ENCODE measurements at places on chromosomes 1 and 21.

DNA sequence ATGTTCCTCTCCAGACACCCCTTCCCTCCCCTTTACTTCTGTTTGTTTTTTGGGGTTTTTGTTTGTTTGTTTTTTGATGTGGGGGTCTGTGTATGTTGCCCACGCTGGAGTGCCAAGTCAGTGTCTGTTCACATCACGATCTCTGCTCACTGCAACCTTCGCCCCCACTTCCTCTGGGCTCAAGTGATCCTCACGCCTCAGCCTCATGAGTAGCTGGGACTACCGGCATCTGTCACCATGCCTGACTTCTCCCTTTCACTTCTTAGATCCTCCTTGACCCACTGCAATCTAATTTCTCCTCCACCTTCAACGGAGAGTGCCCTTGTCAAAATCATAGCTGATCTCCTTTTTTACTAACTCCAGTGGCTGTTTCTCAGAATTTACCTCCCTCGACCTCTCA lies 100.7 kb upstream of the KIF26B start:
- DNase-seq, result no peak

DNA sequence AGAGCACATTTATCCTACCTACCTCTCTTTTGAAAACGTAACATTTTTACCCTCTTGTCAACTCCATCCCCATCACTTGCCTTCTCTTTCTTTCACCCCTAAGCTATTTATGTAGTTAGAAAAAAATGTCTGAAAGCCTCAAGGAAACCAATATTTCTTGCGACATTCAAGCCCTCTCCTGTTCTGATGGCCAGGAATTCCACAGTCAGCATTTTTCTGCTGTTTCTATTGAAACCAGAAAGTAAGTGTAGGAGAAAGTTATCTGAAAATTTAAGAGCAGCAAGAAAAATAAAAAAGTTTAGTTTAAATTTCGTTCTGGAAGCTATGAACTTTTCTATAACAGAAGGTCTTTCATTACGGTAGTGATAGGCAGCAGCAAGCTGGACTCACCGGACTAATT lies 247.6 kb upstream of the PBX1 start:
- DNase-seq, result no peak

DNA sequence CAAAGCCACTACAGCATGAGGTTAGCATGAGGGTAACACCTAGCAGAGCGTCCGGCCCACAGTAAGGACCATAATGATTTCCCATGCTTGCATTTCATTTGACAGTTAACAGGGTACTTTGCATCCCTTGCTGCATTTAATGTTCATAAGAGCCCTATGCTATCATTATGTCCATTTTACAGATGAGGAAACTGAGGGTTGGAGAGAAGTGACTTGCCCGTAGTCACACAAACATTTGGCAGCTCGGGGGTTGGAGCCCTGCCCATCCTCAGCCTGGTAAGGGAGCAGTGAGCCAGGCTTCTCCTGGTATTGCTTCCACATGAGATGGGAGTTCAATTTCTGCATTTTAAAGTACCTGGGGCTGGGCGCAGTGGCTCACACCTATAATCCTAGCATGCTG lies 16.5 kb upstream of the EPHB2 start:
- no peak for DNase-seq

DNA sequence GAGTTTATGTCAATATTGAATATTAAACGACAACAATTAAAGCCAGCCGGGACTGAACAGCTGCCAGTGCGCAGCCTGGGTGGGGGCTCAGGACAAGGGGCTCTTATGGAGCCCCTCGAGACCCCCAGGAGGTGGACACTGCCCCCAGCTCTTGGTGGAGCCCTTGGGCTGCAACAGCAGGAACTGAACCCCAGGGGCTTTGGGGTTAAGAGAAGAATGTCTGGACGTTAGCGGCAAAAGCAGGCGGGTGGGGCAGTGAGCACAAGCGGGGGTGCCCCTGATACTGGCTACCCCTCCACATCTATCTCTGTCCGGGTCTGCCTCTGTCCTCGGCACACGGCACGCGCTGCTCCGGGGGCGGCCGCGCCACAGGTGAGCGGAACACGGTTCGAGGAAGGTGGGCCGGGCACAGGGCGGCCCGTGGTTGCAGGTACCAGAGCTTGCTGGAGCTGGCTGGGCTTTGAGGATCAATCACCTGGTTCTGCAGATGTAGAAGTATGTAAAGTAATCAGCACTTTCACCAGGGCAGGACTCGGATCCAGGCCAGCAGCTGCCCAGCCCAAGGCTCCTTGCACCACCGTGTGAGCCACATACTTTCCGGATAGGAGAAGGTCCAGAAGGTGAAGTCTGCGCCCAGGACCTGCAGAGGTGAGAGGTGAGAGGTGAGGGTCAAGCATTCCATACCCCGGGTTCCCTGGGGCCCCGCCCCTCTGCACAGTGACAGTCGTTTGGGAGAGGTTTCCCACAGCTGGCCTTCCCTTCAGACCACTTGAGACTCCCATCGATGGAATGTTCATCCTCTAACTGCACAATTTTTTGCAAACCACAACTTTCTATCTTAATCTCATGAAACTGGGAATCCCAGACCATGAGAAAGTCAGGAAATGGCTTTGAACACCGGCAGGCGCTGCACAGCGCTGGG lies 12.4 kb upstream of the POFUT2 start:
- no peak for DNase-seq

DNA sequence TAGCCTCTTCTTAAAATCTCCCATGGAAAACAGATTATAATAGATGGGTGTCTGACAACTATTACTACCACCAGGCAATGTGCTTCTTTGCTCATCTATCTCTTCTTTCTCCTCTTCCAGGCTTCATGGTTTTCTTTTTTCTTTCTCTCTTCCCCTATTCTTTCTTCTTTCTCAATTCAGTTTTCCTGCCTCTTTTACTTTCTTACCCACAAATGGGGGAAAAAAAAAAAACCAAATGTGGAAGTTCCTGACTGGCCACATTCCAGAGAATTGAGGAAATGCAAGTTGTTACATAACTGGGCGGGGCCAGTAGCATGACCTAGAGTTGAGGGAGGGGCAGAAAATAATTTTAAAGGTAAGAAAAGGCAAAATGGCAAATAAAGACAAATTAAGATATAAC lies 10.9 kb upstream of the SMG7 start:
- DNase-seq, result no peak

GRCh38 chr1:36525166-36525565 lies 42.5 kb upstream of the CSF3R start:
- DNase-seq, result no peak

DNA sequence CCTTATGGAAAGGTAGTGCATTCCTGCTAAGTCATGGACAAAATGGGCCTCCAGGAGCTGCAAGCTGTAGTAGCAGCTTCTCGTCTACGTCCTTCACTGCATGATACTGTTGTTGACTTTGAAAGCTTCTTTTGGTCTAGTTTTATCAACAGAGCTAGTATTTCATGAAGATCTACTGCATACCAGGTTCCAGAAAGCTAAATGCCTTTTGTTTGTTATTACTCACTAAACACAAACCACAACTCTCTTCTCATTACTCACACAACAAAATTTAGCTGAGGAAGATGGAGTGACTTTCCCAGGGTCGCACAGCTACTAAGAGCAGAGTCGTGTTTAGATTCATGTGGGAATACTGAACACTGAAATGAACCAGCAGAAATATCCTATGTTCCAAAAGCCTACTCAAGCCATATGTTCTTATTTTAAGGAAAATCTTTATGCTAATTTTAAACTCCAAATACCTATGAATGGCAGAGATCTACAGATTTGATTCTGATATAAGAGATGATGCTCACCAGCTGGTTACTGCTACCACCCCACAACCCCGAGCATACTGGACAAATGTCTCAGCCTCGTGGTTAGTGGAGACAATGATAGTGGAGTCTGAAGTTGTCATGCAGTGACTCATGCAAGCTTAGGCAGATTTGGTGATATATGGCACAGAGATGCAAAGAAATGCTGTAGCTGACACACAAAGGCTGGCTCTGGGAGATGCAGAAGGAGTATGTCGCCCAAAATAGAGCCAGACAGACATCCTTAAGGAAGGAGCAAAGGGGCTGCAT lies 20.6 kb downstream of the PGBD2 start:
- DNase-seq, result no peak

GRCh38 chr21:43808832-43809251 lies 19.5 kb downstream of the RRP1 start:
- no peak for DNase-seq

GRCh38 chr1:225873281-225873850 lies 8.8 kb downstream of the TMEM63A start:
- no peak for DNase-seq

DNA sequence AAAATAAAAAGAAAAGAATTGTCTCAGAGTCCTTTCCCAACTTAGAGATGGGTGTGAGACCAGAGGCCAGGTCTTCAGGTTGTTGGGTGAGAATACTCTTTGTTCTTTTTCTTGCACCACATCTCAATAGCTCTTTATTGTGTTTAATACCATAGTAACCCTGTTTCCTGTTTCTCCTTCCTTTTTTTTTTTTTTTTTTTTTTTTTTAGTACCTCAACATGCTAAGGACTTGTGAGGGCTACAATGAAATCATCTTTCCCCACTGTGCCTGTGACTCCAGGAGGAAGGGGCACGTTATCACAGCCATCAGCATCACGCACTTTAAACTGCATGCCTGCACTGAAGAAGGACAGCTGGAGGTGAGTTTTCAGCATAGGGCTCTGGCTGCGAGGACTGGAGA lies 24.4 kb downstream of the CELF3 start:
- DNase-seq, result no peak

- DNase-seq, result no peak
Observed at GRCh38 chr21:38486221-38486620, 12.1 kb downstream of the ERG start.

DNA sequence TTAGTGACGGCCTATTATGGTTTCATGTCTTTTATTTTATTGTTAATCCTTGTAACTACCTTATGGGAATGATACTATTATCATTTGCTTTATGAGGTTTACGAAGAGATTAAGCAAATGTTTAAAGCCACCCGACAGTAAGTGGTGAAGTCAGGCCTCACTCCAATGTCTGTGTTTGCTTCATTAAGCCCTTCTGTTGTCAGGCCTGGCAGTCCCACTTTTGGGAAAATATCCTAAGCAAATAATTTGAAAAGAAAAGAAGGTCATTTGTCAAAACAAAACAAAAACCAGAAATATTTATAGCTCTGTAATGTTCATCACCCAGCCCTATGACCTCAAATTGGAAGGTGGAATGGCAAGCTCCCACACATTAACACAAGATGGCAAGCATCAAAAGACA lies 40.7 kb upstream of the USP24 start:
- no peak for DNase-seq

GRCh38 chr1:112445596-112445995 lies 49.6 kb downstream of the CTTNBP2NL start:
- no peak for DNase-seq

DNA sequence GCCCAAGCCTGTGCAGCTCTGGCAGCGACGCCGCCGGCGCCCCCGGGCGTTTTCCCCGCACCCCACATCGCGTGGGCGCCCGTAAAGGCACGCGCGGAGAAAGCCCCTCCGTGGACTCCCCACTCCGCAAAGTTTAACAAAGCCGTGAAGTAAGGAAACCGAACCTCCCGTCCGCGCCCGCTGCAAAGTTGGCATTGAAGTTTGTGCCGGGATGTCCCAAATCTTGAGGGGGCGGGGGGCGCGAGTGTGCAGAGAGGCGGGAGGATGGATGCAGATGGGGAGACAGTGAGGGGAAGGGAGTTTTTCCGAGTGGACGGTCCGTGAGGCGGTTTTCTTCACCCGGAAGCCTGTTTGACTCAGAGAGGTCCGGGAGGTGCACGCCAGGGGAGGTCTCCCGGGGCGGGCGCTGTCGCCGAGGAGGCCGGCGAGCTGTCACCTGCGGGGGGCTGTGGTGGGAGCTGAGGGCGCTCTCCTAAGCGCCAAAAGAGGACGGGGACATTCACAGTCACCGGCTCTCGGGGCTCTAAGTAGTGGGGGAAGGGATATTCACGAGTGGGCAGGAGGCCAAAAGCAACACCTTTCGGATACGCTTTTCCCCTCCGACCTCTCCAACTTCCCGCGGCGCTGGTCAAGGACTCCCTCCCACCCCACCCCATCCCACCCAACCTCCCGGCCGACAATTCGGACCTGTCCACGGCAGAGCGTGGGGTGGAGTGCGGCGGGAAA lies 1.3 kb downstream of the WLS start:
- DNase-seq, result no peak

GRCh38 chr1:47580451-47580995 lies 142.7 kb downstream of the FOXD2 start:
- DNase-seq, result no peak

DNA sequence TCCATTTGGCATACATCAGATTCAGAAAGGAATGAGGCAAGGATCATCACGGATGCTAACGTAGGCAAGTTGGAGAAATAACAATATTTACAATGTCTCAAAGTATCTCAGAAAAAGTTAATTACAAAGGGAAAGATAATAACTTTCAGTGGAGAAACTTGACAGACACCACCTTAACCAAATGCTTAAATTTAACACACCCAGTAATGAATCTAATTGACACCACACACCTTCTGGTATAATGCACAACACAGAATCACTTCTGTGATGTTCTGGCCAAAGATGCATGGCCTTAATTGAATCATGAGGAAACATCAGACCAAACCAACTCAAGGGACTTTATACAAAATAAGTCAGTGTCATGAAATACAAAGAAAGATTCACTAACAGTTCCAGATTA lies 23.1 kb downstream of the USP48 start:
- DNase-seq, result no peak

DNA sequence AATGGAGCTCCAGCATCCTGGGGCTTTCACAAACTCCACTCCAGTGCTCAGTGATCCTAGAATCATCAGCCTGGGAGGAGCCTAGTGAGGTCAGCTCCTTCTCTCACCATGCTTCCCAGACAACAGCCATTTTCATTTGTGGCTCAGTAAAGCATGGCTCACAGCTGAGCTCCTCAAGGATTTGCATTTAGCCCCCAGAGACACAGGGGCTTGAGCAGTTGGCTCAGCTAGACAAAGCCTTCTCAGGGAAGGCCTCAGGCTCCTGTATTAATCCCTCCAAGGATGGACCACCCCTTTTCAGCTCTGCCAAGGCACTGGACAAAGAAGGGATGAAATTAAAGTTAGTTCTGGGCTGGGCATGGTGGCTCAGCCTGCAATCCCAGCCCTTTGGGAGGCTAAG lies 39.5 kb downstream of the ERI3 start:
- DNase-seq, result no peak

DNA sequence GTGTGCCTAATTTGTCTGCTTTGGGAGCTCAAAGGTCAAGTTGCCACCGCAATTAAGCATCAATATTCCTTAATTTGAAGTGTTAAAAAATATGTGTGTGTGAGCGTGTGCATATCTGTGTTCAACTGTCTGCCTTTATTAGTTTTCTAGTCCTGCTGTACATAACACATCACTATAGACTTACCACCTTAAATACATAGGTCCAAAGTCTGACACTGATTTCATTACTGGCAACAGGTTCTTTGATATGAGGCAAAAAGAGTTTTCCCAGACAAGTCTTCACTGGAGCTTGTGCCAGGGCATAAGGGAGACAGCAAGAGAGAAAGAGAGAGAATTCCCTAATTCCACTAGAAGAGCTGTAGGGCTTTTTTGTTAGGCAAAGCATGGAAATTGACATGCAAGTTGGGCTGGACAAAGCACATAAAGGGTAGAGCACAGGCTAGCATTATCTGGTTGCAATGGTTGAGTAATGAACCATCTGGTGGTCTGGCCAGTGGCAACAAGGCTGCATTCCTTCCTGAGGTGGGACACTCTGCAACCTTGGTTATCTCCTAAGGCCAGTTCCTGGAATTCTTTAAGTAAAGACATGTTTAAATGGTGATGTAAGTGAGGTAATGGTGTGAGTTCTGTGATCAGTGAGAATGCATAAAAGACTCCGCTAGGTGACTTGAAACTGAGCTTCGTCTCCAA lies 457.2 kb upstream of the ADAMTS5 start:
- no peak for DNase-seq

- no peak for DNase-seq
Observed at GRCh38 chr1:189970331-189971230, 507.1 kb downstream of the BRINP3 start.

- no peak for DNase-seq
Observed at GRCh38 chr1:91940496-91940895, 8.7 kb upstream of the BRDT start.
